ENCODE measurements at places on chromosomes 2 and 18.

- no peak for DNase-seq
Measured at GRCh38 chr2:11578081-11578948, 44.5 kb downstream of the GREB1 start.

- DNase-seq, result peak; percentile 86
Measured at GRCh38 chr18:51211552-51211951, 14.1 kb upstream of the MEX3C start.

- no peak for DNase-seq
Measured at GRCh38 chr2:121303531-121304263, 18.7 kb upstream of the TFCP2L1 start.

GRCh38 chr2:128818248-128818647, 499.6 kb upstream of the HS6ST1 start:
- DNase-seq, result no peak

- DNase-seq, result no peak
Measured at GRCh38 chr2:64845273-64845905, 143.8 kb upstream of the SLC1A4 start.

- peak; percentile 46 for DNase-seq
Measured at GRCh38 chr2:209334188-209335017, 89.4 kb upstream of the MAP2 start.

DNA sequence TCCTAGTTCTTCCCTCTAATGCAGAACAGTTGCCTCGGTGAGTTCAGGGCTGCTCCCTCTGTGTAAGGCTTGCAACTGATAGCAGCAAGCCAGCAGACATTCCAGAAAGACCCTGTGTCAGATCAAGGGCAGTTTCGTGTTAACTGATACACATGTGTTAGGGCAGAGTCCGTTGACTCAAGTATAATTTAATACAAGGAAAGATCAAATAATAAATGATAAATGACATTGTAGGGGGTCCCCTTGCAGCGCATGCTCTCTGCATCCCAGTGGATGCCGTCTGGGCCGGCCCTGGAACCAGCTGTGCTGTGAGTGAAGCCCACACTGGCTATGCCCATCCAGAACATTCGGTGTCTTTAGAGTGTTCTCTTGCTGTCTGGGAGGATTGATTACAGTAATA, 180.3 kb downstream of the AGAP1 start:
- no peak for DNase-seq

DNA sequence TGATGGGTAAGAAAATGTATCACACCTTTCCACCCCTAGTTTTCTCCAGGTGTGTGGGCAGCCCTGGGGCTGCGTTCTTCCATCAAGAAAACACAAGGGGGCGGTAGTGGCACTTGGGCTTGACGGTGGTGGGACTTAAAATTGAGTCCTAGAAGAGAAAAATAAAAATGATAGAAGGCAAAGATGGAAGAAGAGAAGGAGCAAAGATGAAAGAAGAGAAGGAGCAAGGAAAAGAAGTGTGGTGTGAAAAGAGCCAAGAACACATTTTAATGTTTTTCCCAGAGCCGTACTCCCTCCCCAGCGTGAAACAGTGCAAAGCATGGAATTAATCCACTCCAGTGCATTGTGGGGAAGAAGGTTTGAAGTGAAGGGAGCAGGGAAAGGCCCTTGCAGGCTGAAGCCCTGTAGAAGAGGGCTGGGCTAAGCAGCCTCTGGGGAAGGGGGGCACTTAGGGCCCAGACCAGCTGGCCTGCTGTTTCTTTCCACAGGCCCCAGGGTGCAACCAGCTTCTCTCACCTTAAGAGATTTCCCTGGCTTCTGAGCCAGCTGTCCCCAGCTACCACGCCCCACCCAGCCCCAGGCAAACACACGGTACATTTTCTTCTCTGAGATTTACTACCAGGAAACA, 256.8 kb downstream of the RNF152 start:
- DNase-seq, result peak; percentile 35

GRCh38 chr2:164896226-164896625, 54.6 kb upstream of the COBLL1 start:
- DNase-seq, result peak; percentile 27

GRCh38 chr2:60998628-60999545, 18.6 kb upstream of the PEX13 start:
- DNase-seq, result no peak

DNA sequence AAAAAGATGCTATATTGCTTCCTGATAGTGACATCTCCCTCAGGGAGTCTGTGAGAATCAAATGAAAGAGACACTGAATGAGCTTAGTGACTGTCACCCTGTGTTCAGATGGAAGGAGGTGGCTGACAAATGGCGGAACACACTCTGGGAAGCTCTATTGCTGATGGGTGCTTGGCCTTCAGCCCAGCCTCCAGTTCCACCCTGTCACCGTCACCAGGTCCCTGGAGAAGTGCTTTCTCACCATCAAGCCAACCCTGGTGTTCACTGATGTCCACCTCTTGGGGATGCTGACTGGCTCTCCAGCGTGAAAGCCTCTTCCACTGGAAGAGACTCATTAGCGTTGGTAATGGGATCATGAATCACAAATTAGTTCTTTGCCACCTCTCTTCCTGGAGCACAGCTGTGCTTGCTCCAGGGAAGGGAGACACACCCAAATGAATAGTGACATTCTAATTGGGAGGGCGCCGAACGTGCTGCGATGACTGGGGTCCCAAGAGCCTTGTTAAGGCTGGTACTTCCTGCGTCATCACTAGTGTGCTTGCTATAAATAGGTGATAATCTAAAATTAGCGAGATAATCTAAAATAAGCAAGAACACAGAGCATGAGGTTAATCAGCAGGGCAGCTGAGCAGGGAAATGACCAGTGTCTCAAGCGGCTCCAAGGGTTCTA, 154.0 kb downstream of the CLIP4 start:
- no peak for DNase-seq

GRCh38 chr18:56795381-56795780, 144.2 kb downstream of the WDR7 start:
- no peak for DNase-seq

DNA sequence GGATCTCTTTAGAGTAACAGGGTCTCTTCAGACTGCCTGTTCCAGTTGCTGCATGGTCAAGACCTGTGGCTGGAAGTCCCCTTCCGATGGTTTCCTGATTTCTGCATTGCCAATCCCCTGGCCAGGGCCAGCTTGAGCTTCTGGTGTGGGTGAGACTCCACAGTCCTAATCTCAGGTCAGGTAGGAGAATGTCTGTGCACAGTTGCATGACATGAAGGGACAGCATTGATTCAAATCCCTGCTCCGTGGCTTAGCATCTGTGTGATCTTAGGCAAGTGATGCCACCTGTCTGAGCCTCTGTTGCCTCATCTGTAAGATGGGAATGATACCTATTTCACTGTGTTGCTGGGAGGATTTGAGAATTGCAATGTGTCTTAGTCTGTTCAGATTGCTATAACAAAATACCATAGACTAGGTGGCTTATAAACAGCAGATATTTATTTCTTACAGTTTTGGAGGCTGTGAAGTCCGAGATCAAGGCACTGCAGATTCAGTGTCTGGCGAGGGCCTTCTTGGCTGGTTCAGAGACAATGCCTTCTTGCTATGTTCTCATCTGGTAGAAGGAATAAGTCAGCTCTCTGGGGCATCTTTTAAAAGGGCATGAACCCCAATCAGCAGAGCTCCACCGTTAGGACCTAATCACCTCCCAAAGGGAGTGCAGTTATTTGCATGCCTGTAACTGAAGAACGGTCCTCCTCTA, 66.2 kb downstream of the ATOH8 start:
- DNase-seq, result no peak

GRCh38 chr2:74587664-74588277, 33.3 kb downstream of the DOK1 start:
- peak; percentile 65 for DNase-seq

DNA sequence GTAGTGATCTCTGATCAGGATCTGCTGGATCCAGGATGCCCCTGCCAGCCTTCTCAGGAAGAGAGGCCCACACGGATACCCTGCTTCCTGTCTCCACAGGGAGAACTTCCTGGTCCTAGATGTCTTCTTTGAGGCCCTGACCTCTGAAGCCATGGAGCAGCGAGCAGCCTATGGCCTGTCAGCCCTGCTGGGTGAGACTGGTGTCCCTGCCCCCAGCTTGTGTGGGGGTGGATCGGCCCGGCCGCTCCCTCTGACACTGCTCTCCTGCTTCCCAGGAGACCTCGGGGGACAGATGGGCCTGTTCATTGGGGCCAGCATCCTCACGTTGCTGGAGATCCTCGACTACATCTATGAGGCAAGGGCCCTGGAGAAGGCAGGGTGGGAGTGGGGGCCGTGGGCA, 6.6 kb downstream of the CHPF start:
- DNase-seq, result no peak

- DNase-seq, result no peak
Measured at GRCh38 chr2:25955869-25956535, 26.3 kb downstream of the KIF3C start.

GRCh38 chr2:37376421-37377186, 32.2 kb downstream of the QPCT start:
- no peak for DNase-seq
